ENCODE measurements at places on chromosomes 6 and 20.

GRCh38 chr20:19260412-19261090 lies 48.1 kb downstream of the SLC24A3 start:
- H3K36me3 ChIP-seq: no peaks in the 10 kb centered on the region
- H3K27ac ChIP-seq: no peak overlapping the region
- no peak overlapping the region for H3K4me3 ChIP-seq
- no peak for DNase-seq

DNA sequence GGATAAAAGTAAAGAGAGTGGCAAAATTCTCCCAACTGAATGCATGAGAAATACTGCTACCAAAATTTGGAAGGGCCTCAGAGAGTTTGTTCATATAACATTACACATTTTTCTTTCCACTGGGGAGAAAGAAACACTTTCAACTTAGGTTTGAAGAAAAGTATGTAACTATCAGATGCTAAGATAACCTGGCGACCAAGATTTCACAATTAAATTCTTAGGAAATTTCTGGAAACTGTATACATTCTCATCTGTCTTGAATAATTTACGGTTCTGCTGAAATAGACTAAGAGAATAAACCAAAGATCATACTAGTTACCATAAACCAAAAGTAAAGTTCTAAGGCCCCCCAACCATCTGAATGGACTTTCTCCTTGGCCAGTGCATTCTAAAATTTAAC lies 413.0 kb upstream of the RUNX2 start:
- H3K27ac ChIP-seq: no peak overlapping the region
- DNase-seq: no peak
- H3K36me3 ChIP-seq: no peaks in the 10 kb centered on the region
- no peaks in the 10 kb centered on the region for H3K27me3 ChIP-seq
- no peak overlapping the region for H3K4me3 ChIP-seq

- no peak overlapping the region for H3K27ac ChIP-seq
- no peak overlapping the region for H3K4me3 ChIP-seq
- no peaks in the 10 kb centered on the region for H3K4me1 ChIP-seq
- H3K27me3 ChIP-seq: no peaks in the 10 kb centered on the region
- H3K36me3 ChIP-seq: no peaks in the 10 kb centered on the region
These were observed 13.6 kb upstream of the GMDS start for GRCh38 chr6:2259002-2259494.

GRCh38 chr20:48832405-48832730 lies 4.6 kb upstream of the PREX1 start:
- H3K4me3 ChIP-seq: no peak overlapping the region
- no peak for DNase-seq
- H3K27me3 ChIP-seq: peaks cover 4% of the 10 kb centered on the region
- H3K27ac ChIP-seq: no peak overlapping the region
- H3K4me1 ChIP-seq: no peaks in the 10 kb centered on the region

GRCh38 chr6:7176208-7176607 lies 68.4 kb downstream of the RREB1 start:
- no peaks in the 10 kb centered on the region for H3K27me3 ChIP-seq
- no peak overlapping the region for H3K27ac ChIP-seq

Data from iPS DF 6.9 (cell line).